Upper lobe of left lung (tissue), 6 donors: ENCODE measurements at places on chromosomes 1 and 21.

- no peak for DNase-seq
Measured at GRCh38 chr21:36504067-36505058, 24.4 kb upstream of the CLDN14 start.

- no peak for DNase-seq
Measured at GRCh38 chr1:89688607-89689006, 55.7 kb downstream of the LRRC8C start.

DNA sequence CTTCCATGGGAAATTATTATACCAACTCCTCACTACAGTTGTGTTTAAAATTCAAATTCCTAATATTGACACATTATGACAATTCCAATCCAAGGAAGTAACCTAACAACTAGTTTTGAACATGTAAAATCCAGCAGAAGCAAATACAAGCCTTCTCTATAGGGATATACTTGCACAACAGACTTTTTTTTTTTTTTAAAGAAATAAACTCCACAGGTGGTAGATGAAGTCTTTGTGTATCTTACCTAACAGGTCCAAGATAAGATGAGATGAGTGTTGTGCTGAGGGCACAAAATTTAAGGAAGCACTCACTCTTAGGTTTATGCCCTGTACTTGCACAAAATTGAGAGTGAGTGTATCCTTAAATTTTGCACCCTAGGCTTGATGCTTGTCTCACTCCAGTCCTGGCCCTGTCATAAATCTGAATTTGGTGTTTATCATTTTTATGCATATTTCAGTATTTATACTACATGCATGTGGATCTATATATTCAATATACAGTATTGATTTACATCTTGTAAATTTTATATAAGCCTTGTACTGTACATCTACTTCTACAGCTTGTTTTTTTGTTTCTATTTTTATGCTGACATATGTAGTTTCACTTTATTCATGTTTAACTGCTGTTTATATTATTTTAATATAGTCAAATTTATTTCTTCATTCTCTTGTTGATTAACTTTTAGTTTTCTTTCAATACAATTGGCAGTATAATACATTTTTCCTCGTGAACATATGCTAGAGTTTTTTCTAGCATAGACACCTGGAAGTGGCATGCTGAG is 60.6 kb upstream of the RGL1 start:
- DNase-seq = no peak

DNA sequence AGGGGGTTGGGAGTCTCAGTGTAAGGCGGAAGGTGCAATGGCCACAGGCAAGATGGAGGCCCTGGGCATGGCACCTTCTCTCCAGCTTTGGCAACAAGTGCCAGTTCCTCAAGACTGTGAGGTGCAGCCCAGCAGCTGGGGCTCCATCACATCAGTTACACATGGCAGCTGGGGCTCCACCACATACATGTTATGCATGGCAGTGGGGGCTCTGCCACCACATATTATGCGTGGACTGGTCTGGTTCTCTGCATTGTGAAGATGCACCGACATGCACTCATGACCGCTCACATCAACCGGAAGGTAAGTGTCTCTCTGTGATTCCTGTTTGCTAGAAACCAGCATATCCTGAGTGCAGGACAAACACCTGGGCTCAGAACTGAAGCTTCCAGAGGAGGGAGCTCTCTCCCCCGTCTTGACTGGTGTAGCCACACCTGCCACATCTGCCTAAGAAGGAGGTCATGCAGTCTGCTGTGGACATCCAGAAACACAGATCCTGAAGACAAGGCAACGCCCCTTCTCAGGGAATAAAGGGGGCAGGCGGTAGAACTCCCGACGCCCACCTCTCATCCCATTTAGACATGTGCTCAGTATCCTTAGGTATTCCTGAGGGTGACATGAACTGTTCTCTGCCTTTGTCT is 104.1 kb upstream of the TMPRSS2 start:
- peak; percentile 50 for DNase-seq

- no peak for DNase-seq
Measured at GRCh38 chr1:117017648-117018047, 16.1 kb downstream of the CD101 start.

DNA sequence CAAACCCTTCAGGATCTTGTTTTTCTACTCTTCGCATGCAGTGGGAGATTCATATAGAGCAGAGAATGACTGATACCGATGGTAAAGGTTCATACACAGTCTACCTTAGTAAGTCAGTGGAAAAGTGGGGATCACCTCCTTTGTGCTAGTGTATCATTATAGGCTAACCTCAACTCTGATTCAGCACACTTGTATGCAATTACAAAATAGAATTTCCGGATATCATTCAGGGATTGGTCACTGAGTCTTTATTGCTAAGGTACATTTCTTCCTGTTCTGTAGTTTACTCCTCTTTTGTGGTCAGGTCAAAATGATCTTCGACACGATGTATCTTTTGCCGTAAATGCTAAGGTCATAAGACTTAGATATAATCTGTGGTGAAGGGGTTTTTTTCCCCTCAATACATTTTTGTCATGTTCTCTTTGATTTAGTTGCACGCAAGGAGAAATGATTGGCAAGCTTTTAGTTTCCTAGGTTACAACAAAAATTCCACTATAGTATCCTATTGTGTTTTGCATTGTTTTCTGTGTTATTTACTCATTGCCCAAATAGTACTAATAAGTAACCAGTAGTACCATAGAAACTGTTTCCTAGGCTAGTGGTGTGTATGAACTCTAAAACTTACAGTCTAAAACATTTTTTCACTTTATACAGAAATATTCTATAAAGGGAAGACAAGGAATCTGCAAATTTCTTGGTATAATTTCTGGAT is 35.7 kb upstream of the PLA2G4A start:
- no peak for DNase-seq

DNA sequence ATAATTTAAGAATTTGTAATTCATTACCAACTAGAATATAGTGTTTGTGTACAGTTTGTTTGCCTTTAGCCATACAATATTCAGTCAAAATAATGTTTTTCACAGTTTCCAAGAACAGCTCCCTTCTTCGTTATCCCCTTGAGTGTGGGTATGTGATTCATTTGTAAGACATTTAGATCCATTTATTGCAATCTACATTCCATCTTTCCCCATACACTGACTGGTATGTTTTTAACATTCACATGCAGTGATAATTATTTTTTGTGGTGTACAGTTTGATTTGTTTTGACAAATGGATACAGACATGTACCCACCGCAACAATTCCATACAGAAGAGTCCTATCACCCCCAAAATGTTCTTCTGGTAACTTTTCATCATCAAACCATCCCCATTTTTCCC is 589.1 kb upstream of the ADAMTS5 start:
- no peak for DNase-seq
